NCI-H1436 treated with DMSO at 0.1 percent for 48 hours (cell line): ENCODE measurements at places on chromosomes 2 and 18.

GRCh38 chr18:9971313-9971920, 57.6 kb downstream of the VAPA start:
- peak; percentile 38 for DNase-seq

DNA sequence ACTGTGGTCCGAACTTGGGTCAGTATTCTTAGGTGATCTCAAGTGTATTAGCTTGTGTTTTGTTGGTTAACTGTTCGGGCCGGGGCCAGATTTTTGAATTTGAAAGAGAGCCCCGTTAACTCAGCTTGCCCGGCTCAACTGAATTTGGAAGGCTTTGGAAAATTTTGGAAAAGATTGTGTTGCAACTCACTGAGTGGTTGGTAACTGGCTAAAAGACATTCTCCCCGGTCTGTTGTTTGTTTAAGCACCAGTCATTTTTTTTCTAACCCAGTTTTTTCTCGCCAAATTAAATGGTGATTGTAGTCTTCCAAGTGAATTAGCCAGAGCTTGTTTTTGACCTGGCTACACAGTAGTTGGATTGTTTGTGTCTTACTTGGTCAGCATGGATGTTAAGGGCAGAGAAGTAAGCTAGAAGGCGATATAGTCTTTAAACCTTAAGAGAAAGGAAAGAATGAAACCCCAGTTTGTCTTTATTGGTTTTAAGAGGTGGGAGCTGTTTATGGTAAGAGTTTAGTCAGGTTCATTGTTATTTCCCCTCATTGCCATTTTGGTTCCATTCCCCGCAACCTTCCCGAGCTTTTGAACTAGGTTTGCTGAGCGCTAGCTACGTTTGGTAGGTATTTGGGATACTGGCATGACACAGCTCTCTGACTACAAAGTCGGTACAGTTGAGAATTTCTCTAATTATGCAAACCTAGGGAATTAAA, 2.4 kb downstream of the MAP4K4 start:
- DNase-seq = no peak

DNA sequence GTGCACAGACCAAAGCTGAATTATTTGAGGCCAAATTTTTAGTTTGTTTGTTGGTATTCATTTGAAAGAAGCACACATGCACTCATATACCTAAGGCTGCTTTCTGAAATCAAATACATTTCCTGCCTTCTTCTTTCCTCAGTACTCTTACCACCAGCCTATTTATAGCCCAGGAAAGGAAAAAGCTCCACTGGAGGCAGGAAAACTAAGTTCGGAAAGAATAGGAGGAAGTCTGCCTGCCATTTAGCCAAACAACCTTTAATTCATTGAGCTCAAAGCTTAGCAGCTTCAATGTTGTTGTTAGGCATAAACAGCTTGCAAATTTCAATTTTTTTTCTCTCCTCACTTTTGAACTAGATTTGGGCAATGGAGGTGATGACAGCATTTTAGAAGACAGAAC, 40.4 kb upstream of the RASGRP3 start:
- DNase-seq = no peak

DNA sequence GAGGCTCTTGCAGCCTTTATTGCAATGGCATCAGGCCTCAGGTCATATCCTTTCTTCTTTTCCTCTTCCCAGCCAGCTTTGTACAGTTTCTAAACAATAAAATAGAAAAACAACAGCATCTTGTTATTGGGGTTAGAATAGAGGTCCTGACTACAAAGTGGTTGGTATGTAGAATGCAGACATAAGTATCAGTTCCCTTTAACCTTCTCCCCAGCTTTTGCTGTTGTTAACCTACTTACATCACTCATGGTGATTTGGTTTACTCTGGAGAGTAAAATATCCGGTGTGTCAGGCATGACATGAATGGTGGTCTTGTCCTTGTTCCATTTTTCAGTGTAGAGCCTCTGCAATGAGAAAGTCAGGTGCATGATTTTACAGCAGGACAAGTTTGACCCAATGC, 69.8 kb downstream of the NEB start:
- no peak for DNase-seq

GRCh38 chr2:10362096-10362897, 59.6 kb downstream of the HPCAL1 start:
- no peak for DNase-seq

- DNase-seq = no peak
Measured at GRCh38 chr2:215753808-215754207, 259.5 kb downstream of the MREG start.

GRCh38 chr2:180017784-180018183, 10.7 kb upstream of the CWC22 start:
- DNase-seq = no peak

GRCh38 chr2:102826904-102827303, 65.1 kb downstream of the TMEM182 start:
- peak; percentile 33 for DNase-seq

DNA sequence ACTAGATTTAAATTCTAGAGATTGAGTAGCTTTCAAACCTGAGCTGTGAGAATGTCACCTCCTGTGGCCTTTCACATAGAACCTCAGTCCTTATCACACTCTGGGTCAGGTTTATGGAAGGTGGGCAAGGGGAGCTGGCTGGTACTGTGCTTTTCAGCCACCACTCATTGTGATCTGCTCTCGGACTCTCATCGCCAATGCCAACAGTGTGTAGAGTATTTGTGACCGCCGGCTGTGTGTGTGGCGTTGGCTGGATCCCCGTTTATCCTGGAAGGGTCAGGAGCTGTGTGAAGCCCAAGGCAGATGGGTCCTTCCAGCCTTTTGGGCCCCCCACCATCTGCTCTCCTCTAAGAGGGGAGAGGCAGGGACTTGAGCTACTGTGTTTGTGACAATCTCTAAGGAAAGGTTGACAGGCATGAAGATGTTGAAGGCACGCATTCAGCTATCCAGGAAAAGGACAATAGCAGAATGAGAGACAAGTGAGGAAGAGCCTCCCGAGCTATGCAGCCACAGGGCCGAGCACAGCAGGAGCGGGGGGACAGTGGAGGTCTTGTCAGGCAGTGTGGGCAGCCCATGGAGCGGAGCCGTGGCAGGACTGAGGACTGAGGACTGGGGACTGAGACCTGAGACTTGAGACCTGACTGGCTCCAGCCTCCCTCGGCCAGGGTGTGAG, 107.1 kb upstream of the TPO start:
- DNase-seq = no peak

- no peak for DNase-seq
Measured at GRCh38 chr2:148554459-148555247, 89.9 kb upstream of the EPC2 start.

GRCh38 chr2:97999536-97999935, 3.8 kb upstream of the TMEM131 start:
- DNase-seq = no peak

DNA sequence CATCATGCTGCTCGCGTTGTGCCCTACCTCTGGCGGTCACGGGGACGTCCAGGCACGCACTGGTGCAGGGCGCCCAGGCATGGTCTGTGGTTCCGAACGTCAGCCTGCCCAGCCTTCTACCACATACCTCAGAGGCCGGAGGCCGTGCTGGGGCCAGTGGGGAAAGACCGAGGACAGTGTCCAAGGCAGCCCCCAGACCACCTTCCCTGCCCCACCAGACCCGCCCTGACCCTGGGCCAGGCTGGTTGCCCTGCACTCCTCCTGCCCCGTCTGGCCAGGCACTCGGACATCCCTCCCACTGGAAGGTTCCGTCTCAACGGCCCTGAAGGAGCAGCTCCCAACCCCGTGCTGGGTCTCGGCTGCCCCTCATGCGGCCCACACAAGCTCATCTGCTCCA, 32.8 kb downstream of the SLC66A2 start:
- DNase-seq = no peak

- DNase-seq = no peak
Measured at GRCh38 chr18:30650499-30650898, 392.0 kb downstream of the DSC3 start.

DNA sequence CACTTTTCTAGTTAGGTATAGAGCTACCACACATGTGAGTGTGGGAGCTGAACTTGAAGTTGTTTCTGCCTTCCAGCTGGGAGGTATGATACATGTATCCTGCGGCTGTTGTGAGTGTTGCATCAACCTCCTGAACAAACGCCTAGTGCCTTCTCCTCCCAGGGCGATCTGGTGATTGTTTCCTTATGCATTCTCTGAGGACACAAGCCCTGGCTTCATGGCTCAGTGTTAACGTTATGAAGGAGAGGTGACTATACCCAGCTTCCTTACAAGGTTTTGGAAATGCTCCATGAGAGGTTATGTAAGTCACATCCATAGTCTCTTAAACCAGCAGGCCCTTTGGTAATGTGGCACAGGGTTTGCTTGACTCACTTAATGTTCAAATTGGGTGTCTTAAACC, 64.9 kb downstream of the SPRED2 start:
- DNase-seq = no peak

- DNase-seq = no peak
Measured at GRCh38 chr18:60311676-60312360, 60.8 kb downstream of the MC4R start.

GRCh38 chr2:190651413-190651812, 2.5 kb downstream of the NAB1 start:
- no peak for DNase-seq

GRCh38 chr2:20567159-20567925, 83.6 kb downstream of the HS1BP3 start:
- no peak for DNase-seq

DNA sequence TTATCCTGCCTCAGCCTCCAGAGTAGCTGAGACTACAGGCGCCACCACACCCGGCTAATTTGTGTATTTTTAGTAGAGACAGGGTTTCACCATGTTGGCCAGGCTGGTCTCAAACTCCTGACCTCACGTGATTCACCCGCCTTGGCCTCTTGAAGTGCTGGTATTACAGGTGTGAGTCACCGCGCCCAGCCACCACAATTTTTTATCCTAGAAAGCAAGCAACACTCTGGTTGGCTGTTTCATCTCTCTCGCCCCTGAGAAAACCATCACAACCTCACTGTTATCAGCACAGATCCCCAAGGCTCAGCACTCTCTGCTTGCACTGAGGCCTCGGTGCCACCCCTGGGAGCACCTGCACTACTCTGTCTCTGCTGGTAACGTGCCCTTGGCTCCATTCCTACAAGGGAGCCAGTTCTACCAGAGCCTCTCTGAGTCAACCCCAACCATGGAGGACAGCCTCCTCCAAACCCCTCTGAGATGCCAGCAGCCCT, 134.8 kb upstream of the AGAP1 start:
- no peak for DNase-seq

DNA sequence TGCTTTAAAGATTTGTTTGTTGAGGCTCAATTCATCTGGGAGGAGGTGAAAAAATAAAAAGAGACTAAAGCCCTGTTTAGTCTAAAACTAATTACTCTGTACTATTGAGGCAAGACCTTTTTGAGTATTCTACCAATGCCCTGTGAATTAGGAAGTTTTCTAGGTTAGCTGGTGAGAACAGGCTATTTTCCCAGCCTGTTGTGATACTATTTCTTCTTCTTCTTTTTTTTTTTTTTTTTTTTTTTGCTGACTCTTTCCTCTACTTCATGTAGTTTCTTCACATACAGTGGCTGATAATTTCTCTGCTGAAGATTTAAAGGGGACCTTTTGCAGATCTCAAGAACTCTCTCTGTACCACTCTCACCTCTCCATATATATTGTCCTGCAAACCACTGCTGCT, 8.8 kb upstream of the TMEM87B start:
- DNase-seq = no peak
